ENCODE measurements at places on chromosomes 6 and 20.

- DNase-seq, result no peak
These were observed 15.0 kb downstream of the SCAND1 start for GRCh38 chr20:35939264-35939663.

- peak; percentile 74 for DNase-seq
These were observed 17.1 kb downstream of the OR2B2 start for GRCh38 chr6:27894839-27895762.

GRCh38 chr20:10558635-10559187, 115.1 kb downstream of the JAG1 start:
- no peak for DNase-seq

- DNase-seq, result peak; percentile 49
These were observed 92.0 kb upstream of the PRDM1 start for GRCh38 chr6:105994118-105994590.

DNA sequence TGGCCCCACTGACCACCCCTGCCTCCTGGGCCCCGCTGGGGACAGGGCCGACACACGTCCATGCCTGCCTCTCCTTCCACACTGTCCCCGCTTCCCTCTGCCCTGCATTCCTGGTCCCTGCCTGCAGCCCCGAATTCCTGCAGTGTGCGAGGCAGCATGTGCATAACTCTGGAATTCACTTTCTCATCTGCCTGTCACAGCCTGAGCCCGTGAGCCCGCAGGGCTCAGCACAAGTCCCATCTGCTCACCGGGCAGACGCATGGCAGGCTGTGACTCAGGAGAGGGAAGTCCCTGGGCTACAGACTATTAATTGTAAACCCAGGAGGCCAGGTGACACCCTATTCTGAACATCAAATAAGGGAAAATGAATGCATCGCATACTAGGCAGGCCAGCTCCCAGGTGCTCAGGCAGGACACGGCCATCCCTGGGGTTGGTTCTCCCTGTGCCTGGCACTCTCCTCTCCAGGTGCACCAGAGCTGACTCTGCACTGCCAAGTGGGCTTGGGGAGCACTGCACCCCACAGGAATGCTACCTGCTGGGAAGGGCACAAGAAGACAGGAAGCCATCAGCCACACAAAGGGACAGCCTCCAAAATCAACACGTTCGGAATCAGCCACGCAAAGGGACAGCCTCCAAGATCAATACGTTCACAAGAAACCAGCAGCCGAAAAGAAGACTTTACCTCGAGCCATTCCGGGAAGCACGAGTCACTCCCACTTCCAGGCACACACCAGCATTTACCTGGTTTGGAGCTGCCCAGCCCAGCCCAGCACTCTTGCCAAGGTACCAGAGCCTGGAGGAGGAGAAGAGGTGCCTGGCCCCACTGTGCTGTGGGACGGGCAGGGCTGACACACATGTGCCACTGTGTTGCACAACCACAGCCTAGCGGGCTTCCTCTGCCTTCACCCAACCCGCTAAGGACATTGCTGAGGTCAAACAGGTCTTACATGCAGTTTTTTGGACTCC, 65.9 kb downstream of the DLL1 start:
- DNase-seq, result no peak

GRCh38 chr6:43971776-43972126, 155.5 kb downstream of the MRPL14 start:
- DNase-seq, result no peak

DNA sequence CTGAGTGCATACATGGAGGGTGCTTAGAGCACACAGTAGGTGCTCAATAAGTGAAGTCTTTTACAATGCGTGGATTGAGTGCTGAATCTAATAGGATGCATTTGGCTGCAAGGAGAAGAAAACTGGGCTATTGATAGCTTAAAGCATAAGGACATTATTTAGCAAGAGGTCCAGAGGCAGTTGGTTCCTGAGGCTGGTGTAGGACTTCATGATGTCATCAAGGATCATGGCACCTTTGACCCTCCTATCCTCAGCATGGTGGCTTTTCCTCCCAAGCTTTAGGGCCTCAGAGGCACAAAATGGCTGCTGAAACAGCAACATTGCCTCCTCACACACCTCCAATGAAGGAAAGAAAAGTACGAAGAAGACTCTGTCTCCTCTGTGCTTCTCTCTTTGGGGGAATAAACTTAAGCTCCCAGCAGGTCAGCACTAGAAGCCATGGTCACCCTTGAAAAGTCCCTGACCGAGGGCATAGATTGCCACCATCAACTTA, 3.1 kb upstream of the PREX1 start:
- DNase-seq, result no peak

- DNase-seq, result no peak
These were observed 143.5 kb downstream of the FLRT3 start for GRCh38 chr20:14193885-14194284.

DNA sequence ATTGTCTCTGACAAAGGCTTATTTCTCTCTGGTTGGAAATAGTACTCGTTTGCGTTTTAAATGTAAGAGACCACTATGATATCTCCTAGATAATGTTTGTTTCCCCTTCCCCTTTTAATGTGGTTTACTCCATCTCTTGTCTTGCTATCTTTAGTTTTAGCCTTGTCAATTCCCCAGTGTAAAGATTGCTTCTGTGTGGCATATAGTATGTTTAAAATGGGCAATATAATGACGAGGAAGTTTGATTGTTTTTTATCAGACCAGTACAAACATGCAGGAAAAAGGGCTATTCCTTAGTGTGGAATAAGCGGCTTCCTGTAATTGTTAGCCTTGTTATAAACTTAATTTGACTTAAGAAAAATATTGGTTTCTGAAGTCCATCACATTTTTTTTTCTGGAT, 3.1 kb downstream of the QKI start:
- DNase-seq, result no peak

- DNase-seq, result peak; percentile 67
These were observed 20.7 kb downstream of the TXLNB start for GRCh38 chr6:139271056-139271455.

DNA sequence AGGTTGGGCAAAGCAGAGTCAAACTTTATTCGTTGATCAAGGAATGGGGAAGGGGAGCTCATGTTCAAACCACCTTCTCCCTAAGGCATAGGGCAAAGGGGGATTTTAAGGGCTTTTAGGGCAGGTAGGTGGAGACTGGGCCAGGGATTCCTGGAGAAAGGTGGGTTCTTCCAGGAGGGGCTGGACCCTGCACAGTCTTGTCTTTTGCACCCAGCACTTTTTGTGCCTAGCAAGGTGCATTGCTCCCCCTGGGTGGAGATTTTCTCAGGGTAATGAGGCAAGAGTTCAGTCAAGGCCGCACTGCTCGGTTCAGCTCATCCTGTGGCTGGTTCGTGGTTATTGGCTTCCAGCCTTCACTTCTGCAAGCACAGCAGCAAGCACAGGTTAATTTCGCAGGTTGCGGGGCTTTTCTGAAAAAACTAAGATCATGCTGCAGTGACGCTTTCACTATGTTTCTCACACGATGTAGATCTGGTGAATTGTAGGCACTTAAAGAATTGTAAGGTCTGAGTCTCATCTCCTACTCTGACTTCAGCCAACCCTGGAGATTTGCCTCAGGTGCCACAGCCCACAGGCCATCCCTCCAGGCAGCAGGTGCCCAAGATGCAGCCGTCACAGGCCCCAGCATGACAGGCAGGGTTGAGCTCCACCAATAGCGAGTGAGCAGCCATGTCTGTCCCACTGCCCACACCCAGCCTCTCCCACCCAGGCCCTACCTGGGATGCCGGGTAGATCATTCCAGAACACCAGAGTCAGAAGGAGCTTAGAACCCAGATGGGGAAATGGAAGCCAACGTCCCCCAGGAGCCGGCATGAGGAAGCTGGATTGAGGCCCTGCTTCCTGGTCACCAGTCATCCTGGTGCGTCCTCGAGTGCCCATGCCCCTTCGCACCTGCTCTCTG, 37.1 kb downstream of the SUN5 start:
- peak; percentile 18 for DNase-seq

GRCh38 chr20:35306931-35307517, 14.8 kb upstream of the FAM83C start:
- no peak for DNase-seq

Data from naive B cell (primary cell).